ENCODE measurements at places on chromosomes 16 and 17.

DNA sequence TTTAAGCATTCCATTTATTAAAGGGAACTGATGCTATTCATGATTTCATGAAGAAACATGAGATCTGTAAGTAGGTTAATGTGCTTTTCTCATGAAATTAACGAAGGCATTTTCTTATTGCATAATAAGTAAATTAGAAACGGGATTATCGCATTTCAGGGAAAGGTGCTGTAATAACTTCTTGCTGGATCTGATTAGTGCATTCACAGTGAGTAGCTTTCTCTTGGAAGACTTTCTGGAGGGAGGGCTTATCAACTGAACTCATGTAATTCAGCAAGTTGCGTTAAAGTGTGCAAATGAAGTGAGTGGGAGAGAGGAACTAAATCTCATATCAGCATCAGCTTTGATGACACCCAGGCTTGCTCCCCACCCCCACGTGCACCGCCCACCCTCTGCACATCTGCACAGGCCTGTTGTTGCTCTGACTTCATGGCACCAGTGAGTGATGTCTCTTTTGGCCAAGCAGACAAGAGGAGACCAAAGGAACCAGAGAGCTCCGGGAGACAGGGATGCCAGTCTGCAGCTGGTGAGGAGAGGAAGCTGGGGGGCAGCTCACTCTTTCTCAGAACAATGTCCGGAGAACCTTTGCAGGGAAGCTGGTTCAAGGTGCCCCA is 26.3 kb upstream of the GAS7 start:
- DNase-seq, result peak; percentile 34

DNA sequence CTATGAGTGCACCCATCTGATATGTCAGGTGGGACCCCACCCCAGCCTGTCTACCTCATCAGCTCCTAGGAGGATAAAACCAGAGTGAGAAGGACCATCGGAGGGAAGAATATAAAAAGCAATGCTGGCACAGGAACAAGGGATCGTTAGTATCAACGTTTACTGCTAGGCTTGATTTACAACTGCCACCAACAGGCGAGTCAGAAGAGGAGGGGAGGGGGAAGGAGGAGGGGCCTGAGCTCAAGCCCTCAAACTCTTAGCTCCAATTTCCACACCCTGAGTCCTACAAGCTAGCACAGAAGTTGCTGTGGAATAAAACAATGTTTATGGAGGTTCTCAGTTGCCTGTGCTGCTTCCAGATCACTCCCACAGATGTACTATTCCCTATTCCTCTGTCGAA is 234.5 kb downstream of the C16orf78 start:
- no peak for DNase-seq

GRCh38 chr17:80308692-80309517 is 48.3 kb downstream of the RNF213 start:
- no peak for DNase-seq

DNA sequence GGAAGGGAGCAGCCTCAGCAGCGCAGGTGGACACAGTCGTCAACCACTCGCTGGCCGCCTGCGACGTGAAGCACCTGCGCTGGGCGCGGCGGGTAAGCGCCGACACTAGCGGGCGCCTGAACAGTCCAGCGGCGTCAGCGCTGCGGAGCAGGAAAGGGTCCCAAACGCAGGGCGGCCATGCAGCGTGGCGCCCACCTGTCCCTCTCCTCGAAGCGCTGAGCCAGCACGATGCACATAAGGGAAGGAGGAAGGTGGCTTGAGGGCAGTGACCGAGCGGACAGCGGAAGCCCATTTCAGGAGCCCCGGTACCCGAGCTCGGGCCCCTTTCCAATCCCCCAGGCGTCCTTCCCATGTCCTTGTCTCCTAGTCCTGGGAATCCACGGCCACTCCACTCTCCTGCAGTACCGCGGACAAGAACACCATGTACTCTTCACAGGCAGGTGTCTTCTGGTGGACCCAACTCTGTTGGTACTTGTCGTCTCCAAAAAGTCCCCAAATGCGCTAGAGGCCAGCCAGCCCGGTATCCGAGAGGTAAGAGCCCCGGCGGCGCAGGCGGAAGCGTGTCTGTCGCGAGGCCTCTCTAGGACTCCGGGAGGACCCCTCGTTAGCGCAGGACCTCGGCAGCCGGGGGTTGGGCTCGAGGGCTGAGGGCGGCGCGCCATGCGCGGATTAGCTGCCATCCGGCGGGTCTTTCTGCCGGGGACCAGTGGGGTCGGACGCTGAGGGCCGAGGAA is 14.4 kb downstream of the ZNF232 start:
- DNase-seq, result no peak

DNA sequence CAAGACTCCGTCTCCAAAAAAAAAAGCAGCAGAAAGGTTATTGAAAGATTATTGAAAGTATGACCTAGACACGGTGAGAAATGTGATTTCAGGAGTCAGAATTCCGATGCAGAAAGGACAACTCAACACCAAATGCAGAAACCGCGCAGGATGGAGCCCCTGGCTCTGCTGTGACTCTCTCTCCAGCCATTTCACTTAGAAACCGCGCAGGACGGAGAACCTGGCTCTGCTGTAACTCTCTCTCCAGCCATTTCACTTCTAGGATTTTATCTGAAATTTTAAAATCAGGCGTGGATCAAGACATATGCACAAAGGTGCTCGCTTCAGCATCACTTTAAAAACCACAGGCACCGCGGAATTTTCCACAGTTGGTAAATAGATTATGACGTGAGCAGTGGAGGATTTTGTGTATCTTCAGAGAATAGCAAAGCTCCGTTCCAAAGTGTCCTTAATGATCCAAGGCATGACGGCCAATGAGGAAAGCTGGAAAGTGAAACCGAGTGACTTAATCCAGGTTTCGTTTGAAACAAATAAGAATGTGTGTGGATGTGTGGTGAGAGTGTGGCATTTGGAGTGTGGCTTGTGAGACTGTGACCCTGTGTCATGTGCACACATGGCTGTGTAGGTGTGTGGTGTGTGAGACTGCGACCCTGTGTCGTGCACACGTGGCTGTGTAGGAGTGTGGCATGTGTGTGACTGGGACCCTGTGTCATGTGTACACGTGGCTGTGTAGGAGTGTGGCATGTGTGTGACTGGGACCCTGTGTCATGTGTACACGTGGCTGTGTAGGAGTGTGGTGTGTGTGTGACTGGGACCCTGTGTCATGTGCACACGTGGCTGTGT is 9.5 kb downstream of the UTS2R start:
- no peak for DNase-seq

DNA sequence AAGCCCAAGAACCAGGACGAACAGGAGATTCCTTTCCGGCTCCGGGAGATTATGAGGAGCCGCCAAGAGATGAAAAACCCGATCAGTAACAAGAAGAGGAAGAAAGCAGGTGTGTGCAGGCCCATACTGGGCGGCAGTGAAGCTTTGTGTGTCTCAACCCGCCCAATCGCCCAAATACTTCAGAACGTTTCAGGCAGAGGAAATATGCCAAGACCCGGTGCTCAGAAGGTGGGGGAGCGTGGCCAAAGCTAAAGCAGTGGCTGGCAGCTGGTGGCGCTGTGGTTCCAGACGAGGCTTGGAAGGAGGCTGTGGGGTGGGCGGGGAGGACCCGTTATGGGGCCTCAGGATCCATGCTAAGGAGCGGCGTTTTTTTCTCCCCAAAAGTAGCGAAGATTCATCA is 1.2 kb downstream of the CCDC137 start:
- no peak for DNase-seq

DNA sequence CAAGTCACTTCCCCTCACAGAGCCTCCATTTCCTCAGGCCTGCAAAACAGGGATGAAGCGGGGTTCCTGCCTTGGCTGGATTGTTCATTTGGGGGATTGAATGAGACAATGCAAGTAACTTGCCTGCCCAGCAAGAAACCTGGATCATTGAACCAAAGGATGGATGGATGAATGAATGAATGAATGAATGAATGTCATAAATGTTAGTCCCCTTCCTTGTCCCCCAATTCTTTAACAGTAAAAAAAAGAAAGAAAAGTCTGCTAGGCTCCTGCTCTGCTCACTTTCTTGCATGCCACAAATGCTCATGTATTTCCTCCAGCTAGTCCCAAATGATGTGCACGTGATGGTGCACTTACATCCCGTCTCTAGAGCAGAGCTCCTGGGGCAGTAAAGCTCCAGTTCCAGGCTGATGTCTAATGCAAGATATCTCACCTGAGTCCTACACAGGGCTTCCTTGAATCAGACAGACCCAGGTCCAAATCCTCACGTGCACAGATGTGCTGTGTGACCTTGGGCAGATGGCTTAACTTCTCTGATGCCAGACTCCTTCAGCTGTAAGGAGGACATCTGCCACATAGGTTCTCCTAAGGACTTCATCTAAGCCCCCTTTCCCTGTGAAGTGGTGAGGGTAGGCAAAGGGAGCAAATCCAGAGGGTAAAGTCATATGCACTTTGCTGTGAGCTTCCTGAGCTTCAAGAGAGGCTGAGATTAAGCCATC is 45.5 kb downstream of the C16orf82 start:
- DNase-seq, result no peak

- no peak for DNase-seq
Observed at GRCh38 chr16:49763826-49764225, 92.1 kb downstream of the ZNF423 start.

GRCh38 chr16:11609474-11610120 is 22.9 kb upstream of the LITAF start:
- no peak for DNase-seq

- DNase-seq, result no peak
Observed at GRCh38 chr17:66353937-66354401, 51.6 kb downstream of the PRKCA start.

DNA sequence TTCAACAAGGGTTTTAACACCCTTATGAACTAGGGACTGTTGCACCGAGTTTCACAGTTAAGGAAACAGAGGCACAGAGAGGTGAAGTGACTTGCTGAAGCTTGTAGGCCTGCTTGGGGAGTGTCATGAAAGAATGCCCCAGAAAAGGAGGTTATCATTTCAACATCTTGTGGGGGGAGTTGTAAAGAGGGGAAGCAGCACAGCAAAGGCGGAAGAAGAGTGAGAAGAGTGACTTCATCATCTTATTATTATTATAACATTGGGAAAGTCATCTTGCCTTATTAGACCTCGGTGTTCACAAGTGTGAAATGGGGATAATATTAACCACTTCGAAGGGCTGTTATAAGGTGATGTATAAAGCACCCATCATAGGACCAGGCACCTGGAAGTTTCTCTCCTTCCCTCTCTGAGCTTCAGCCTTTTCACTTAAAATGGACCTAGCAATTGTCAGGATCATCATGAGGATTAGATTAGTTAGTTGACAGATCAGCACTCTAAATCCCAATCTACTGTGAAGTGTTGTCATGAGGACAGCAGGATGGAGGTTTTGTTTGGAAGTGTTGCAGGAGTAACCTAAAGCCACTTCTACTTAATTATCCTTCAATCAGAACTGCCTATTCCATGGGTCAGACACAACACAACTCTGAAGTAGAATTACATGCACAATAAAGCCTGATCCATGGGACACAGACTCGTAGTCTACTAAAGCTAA is 2.3 kb downstream of the CCL4 start:
- DNase-seq, result no peak

- no peak for DNase-seq
Observed at GRCh38 chr16:30997725-30998711, 12.4 kb downstream of the STX1B start.

DNA sequence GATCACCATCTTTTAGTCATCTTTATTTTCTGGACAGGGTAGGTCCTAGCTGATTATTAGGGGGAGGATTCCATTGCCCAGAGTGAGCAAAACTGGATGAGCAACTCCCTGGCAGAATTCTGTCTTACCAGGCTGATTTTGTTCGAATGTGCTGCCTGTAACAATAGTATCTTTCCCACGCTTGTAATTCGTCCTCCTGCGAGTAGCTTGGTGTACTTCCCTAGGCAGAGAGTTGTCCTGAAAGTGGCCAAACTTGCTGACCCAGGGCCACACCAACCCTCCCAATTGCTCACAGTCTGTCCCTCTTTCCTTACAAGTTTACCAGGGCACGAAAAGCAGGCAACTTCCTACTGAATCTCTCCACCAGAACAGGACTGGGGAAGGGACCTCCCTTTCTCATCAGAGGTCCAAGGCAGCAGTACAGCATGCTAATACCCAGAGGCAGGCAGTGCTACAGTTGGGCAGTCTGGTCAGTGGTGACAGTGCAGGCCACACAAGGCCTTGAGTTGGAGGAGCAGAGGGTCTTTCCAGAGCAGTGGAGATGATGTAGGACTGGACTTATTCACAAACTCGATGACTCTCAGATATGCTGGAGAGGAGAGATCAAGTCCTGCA is 67.8 kb upstream of the NLK start:
- no peak for DNase-seq

DNA sequence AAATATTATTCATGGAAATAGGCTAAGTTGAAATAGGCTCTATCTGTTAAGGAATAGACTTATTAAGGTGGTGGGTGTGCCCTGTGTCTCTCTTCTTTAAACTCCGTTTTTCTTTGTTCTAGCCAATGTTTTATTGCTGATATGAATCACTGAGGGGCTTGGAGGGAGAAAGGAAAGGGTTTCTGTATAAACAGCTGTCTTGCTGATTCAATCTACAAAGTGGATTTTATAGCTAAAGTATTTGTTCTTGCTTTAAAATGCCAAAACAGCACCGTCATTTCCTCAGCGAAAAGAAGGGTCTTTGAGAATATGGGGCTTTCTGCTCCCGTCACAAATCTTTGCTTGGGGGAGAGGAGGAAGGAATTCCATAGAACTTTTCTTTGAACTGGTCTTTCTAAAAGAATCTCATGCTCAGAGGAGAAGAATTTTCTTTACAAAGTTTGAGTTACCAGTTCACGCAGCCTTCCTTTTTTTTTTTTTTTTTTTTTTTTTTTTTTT is 39.3 kb downstream of the MSI2 start:
- no peak for DNase-seq

DNA sequence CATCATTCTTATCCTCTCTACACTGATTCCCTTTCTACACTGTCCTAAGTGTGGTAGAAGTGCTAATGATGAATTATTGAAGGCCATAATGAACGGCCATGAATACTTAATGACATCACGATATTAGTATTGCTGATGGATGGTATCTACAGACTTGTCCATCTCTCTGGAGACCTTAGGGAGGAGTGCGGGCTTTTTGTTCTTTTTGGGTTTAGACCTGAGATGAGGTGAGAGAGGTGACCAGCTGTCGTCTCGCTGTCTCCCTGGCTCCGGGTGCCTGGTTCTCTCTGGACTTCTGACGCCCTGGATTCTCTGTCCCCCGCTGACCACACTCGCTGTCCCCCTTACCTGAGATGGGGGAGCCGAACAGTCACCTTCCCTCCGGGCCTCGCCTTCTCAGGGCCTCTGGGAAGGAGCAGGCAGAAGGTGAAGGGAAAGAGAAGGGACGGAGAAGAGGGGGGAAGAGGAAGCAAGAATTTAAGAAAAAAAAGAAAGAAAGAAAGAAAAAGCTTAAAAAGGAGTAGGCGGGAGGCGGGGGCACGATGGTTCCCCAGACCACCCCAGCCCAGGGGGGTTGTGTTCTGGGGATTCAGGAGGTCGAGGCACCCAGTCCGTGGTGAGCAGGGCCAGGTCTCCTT is 17.1 kb downstream of the SGCA start:
- no peak for DNase-seq
